ENCODE measurements at places on chromosomes 2 and 18. TPM values are rescaled to one million over a fixed set of nuclear protein-coding genes. Genes with fewer than 3 reads are reported as not detected.
A peak's percentile ranks its signal among the peaks of the same experiment; 100 is the strongest.

DNA sequence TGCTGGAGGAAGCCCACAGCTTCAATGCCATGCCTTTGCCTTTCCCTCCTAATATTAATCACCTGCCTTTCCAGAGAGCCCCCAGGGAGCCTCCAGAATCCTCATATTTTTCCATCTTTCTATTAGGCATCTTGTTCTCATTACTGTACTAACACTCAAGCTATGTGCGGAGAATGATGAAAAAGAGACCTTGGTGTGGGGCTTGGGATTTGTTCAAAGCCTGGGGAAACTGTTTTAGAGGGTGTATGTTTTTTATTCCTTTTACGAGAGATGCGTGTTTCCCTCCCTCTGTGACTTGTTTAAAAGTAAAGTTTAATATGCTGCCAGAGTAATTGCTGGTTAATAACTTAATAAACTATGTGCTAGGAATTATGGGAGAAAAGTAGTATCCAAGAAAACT is 102.4 kb upstream of the ZFP36L2 start:
- no peaks in the 10 kb centered on the region for H3K27me3 ChIP-seq
- H3K36me3 ChIP-seq: peaks cover 17% of the 10 kb centered on the region
- H3K4me3 ChIP-seq: no peak overlapping the region
- no peak for DNase-seq
- H3K4me1 ChIP-seq: peaks cover 4% of the 10 kb centered on the region
- H3K27ac ChIP-seq: no peak overlapping the region

Gene LYPD6
- not detected for total RNA-seq

GRCh38 chr2:6917761-6918421 is 679 bp downstream of the RNF144A start:
- H3K4me3 ChIP-seq: peak overlapping the region; percentile 74
- H3K4me1 ChIP-seq: peaks cover 32% of the 10 kb centered on the region

- H3K27me3 ChIP-seq: no peaks in the 10 kb centered on the region
- no peaks in the 10 kb centered on the region for H3K4me1 ChIP-seq
- no peak for DNase-seq
- H3K27ac ChIP-seq: no peak overlapping the region
Measured at GRCh38 chr18:33712719-33713118, 134.7 kb downstream of the ASXL3 start.

DNA sequence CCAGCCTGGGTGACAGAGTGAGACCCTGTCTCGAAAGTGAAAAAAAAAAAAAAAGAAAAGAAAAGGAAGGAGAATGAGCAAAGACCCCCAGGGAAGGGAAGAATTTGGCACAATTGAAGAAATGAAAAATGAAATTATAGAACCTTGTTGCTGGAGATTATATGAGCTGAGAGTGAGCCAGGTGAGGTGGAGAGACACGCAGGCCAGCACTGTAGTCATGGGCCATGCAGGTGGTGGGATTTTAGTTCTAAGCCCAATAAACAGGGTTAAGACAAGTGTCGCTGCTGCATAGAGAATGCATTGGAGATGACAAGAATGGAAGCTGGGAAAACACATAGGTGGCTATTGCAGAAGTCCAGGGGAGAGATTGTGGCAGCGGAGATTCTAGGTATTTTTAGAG is 32.3 kb downstream of the FBLN7 start:
- H3K27ac ChIP-seq: no peak overlapping the region
- no peak for DNase-seq
- no peak overlapping the region for H3K4me3 ChIP-seq
- H3K27me3 ChIP-seq: no peaks in the 10 kb centered on the region

DNA sequence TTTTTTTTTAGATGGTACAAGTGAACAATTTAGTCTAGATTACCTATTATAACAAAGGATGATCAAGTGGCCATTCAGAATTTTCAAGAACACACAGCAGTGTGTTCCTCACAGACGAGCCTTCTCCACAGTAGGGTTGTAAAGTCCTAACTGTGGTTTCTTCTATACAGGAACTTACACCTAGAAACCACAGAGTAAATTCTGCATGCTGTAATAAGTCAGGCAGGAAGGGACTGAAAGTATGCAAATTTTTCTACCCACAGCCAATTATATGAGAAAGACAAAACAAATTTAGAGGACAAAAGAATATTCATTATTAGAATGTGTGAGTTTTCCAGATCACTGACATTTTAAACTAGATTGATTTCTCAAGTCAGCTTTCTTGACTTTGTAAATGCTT is 99.5 kb downstream of the RBMS1 start:
- DNase-seq: no peak
- peaks cover 39% of the 10 kb centered on the region for H3K4me1 ChIP-seq

- DNase-seq: no peak
- peaks cover 7% of the 10 kb centered on the region for H3K4me1 ChIP-seq
- H3K27me3 ChIP-seq: peaks cover 30% of the 10 kb centered on the region
- H3K27ac ChIP-seq: peak overlapping the region; percentile 49
- H3K4me3 ChIP-seq: peak overlapping the region; percentile 7
- no peaks in the 10 kb centered on the region for H3K36me3 ChIP-seq
Measured at GRCh38 chr18:41936471-41937134, 18.4 kb upstream of the PIK3C3 start.

Gene GPR75
- 1.8 TPM for total RNA-seq

Measured in T-helper 17 cell (primary cell).